ENCODE measurements at places on chromosomes 13 and 19. TPM values are rescaled to one million over a fixed set of nuclear protein-coding genes. Genes with fewer than 3 reads are reported as not detected.

MEGF8 gene
- 2.7 TPM for total RNA-seq

DNA sequence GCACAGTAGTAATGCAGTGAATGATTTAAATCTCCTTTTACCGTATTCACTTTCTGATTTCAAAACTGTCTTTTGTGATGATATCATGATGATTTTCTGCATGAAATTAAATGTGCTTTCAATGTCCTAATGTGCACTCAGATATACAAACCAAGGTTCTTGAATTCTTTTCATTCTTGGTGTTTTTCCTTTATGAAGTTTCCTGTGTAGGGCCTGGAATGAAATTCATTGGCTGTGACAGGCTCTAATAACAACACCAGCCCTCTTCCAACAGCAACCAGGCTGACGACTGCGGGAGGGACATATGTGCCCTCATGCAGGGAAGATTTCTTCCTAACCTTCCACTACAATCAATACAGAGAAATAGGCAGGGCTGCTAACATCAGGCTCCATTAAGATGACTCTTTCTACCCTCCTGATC lies 1052.0 kb downstream of the DIAPH3 start:
- no peak for DNase-seq

DNA sequence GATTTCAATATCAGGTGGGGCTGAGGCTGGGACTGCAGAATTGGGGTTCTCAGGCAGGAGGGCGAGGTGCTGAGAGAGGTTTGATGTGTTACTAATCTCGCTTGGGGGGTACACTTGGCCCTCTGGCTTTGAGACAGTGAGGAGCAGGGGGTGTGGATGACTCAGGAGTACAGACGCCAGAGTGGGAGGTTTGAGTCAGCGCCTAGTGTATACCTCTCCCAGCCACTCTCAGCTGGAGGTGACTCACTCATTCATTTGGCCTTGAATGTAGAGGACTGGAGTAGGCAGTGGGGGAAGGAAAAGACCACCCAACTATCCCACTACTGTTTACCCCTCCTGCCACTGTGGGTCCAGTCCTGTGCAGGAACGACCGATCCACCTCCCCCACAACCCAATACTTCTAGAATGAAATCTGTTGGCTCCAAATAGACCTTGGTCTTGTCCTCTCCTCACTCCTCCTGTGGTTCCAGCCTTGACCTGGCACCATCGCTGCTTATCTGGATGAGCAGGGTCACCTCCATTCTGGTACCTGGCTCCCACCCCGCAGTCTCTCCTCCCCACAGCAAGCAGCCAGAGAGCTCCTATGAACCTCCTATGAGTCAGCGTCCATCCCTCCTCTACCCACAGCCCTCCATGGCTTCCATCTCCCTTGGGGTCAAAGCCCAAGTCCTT lies 20.1 kb upstream of the ZNRF4 start:
- DNase-seq: no peak

GRCh38 chr13:48595431-48596429 lies 58.0 kb upstream of the CYSLTR2 start:
- peak; percentile 59 for DNase-seq

CAPN12 gene
- 1.6 TPM for total RNA-seq

DNA sequence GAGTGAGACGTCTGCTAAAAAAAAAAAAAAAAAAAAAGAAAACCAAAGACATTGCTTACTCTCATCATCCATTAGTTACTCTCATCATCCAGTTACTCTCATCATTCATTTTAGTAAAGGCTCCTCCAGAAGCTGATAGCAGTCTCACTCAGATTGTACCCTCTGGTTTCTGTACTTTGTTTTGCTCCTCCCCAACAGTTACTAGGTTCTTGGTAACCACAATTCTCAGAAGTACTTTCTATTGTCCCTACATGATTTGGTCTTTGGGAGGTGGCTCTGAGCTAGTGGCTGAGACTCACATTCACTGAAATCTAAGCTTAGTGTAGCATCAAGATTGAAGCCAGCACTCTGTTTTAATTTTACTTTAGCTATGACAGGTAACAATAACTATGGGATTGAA lies 14.3 kb downstream of the ERICH4 start:
- DNase-seq: no peak

MBD3L2 gene
- total RNA-seq: 0.09 TPM

NTN5 gene
- 0.09 TPM for total RNA-seq

CEP89 gene
- total RNA-seq: 6.8 TPM

- DNase-seq: no peak
Measured at GRCh38 chr19:8484331-8484894, 18.0 kb downstream of the PRAM1 start.

DNA sequence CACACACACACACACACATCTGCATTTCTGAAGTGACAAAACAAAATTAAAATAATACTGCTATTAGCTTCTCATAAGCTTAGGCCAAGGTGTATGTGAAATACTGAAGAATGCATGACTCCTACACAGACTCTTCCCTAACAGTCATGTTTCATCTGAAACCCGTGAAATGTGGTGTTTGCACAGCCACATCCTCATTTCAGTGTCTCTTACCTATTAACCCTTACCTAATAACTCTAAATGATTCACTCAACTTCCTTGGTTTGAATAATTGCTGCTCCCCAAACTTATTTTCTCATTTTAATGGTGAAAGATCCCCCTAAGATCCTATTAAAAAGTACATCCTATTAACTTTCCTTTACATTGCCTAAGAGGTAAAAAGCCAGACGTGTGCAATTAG lies 117.6 kb downstream of the MIPEP start:
- no peak for DNase-seq
